ENCODE measurements at places on chromosomes 6 and 20.
A peak's percentile ranks its signal among the peaks of the same experiment; 100 is the strongest.

DNA sequence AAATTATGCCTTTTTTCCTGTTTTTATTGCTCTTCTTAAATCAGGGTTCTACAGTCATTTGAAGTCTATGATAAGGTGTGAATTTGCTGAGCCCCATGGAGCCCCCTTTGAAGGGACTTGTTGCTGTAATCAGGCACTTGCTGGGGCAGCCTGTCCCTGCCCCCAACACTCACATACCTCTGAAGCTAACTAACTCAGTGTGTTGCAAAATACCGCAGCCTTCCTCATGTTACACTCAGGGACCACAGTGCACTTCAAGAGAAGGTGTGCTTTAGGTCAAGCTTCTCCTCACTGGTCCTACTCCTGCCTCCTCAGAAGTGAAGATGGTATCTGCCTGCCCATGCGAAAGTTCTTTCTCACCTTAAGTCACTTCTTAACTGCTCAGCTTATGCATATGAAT lies 66.1 kb upstream of the GLP1R start:
- no peak for DNase-seq

- peak; percentile 43 for DNase-seq
Observed at GRCh38 chr6:20302702-20303251, 90.5 kb upstream of the MBOAT1 start.

- peak; percentile 61 for DNase-seq
Observed at GRCh38 chr6:112691289-112691688, 344.2 kb downstream of the RFPL4B start.

- no peak for DNase-seq
Observed at GRCh38 chr20:7693761-7694160, 246.5 kb downstream of the HAO1 start.

- DNase-seq = no peak
Observed at GRCh38 chr6:23875006-23875405, 251.0 kb upstream of the NRSN1 start.

- peak; percentile 34 for DNase-seq
Observed at GRCh38 chr20:10924644-10925201, 250.9 kb upstream of the JAG1 start.

DNA sequence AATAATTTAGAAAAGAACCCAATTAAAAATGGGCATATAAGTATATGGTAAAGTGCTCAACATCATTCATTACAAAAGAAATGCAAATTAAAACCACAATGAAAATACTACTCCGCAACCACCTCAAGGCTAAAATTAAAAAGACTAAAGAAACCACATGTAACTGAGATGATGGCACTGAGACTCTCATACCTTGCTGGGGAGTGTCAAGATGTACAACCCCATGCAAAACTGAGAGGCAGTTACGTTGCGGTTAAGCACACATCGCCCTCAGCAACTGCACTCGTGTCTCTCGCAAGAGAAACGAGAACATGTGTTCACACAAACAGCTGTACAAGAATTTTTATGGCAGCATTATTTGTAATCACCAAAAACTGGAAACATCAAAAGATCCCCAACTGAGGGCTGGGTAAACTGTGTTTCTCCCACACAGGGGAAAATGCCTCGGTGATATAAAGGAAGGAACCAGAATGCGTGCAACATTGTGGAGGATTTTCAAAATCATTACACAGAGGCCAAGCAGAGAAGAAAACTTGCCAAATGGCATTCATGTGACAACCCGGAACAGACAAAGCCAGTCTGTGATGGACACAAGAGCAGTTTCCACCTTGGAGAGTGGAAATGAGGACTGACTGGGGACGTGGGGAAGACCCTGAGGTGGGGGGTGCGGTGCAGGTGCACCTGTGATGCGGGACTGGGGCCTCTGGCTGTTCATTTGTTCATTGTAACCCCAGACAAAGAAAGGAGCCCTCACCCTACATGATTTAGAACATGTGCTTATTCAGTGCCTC lies 144.9 kb downstream of the WDR27 start:
- no peak for DNase-seq

DNA sequence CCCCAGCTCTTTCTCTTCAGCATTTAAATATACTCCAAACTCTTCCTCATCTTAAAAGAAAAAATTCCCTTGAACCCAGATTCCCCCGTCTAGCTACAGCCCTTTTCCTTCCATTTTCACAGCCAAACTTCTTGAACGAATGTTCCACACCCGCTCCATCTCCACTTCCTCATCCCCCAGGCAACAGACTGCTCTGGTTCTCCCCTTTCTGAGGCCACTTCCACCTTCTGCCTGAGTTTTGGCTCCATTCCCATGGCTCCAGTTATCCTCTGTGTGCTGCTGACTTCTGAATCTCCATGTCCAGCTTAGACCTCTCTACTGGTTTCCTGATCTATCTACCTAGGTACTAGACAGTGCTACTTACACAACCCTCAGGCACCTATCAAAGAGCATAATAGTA lies 106.4 kb downstream of the RALGAPA2 start:
- no peak for DNase-seq

DNA sequence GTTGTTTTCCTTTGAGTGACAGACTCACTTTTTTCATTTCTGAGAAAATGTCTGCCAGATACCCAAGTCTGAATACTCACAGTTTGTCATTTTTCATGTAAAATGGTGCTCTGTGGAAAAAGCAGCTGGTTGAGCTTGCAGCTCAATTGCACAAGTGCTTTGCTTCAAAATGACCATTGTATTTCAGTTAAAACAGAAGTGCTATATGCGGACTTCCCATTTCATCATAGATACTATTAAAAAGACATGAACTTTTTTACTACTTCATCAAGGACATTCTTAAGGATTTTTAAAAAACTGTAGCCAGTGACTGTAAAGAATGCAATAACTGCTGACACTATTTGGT lies 61.5 kb downstream of the KCNS1 start:
- no peak for DNase-seq

- DNase-seq = peak; percentile 64
Observed at GRCh38 chr20:32465092-32465900, 107.2 kb downstream of the ASXL1 start.

- no peak for DNase-seq
Observed at GRCh38 chr6:3291987-3292386, 33.2 kb downstream of the PSMG4 start.

DNA sequence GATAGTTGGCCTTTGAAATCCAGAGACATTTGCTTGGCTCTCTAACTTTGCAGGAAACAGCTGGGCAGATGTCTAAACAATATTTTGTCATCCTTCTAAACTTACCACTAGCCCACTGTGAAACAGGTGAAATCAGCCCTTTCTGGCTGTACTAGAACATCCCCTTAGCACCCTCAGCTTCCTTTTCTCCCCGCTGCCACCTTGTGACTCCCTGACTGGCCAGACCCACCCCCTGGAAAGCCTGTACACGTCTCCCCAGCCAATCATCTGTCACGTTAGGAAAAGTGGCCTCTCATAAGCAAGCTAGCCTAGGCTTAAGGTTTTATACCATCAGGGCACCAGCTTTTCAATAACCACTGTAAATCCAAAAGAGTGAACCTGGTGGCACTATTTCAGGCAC lies 88.6 kb upstream of the E2F3 start:
- no peak for DNase-seq

- DNase-seq = no peak
Observed at GRCh38 chr6:23705697-23706096, 420.3 kb upstream of the NRSN1 start.

DNA sequence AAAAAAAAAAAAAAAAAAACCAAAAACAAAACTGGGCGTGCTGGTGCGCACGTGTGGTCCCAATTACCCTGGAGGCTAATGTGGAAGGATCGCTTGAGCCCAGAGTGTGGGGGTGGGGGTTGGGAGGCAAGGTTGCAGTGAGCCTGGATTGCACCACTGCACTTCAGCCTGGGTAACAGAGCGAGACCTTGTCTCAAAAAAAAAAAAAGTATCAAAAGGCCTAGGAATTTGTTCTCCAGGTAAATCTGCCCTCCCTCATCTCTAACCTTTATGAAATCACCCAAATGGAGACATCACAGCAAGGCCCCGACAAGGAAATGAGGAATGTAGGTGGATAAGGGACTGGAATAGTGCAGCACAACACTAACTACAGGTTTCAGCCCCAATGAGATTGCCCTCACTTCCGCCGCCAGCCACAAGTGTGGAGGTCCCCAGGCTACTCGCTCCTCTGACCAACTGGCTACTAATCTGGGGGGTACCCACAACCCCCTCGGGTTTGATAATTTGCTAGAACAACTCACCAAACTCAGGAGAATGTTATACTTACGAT lies 36.8 kb upstream of the DDR1 start:
- no peak for DNase-seq

DNA sequence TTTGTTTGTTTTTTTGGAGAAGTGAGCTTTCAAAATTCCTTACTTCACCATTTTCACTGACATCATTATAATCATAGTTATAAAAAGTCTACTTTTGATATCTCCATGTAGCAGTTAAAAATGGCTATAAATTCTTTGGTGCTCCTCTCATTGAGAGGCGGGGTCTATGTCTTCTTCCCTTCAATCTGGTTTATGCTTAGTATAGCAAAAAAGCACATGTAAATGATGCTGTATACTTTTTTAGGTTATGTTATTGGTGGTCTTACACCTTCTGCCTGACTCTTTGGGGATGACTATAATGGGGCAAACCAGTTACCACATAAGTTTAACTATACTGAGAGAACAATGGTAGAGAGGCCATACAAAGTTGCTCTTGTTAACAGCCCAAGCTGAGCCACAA lies 289.6 kb downstream of the EPM2A start:
- no peak for DNase-seq

DNA sequence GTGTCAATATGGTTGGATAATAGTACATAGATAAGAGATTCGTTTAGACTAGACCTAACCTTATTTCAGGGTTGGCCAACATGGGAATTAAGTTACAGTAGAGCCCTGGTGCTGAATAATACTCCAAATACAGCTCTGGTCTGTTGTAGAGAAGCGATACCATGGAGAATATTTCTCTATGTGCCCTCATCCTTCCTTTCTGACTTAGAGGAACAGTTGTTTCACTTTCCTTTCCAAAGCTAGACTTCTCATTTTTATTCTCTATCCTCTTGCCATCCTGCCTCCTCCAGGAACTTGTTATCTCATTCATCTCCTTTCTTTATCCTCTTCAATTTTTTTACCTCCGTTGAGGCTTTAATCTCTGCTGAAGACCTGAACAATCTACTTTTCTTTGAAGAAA lies 68.9 kb downstream of the EDN1 start:
- no peak for DNase-seq

DNA sequence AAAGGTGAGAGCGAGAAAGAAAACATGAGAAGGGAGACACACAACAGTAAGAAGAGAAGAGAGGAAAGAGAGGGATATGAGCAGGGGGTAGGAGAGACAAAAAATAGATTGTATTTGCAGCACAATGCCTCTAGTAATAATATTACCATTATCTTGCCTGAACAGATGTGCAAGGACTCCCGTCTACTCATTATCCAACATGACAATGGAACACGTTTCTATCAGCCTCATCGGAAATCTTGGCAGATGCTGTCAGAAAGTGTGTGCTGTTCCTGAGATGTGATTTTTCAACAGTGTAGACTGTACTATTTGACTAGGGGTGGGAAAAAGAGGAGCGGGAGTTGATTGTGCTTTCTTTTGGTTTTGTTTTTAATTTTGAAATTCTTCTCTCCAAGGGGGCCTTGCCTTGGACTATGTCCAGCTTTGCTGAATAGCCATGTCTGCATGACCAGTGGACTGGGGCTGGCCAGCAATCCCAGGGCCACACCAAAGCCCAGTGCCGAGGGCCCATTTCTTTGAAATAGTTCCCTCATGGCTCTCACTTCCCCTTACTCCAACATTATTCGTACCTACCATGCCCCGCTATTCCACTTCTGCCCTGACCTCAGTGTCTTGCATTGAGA lies 11.3 kb upstream of the TRAM2 start:
- DNase-seq = no peak

DNA sequence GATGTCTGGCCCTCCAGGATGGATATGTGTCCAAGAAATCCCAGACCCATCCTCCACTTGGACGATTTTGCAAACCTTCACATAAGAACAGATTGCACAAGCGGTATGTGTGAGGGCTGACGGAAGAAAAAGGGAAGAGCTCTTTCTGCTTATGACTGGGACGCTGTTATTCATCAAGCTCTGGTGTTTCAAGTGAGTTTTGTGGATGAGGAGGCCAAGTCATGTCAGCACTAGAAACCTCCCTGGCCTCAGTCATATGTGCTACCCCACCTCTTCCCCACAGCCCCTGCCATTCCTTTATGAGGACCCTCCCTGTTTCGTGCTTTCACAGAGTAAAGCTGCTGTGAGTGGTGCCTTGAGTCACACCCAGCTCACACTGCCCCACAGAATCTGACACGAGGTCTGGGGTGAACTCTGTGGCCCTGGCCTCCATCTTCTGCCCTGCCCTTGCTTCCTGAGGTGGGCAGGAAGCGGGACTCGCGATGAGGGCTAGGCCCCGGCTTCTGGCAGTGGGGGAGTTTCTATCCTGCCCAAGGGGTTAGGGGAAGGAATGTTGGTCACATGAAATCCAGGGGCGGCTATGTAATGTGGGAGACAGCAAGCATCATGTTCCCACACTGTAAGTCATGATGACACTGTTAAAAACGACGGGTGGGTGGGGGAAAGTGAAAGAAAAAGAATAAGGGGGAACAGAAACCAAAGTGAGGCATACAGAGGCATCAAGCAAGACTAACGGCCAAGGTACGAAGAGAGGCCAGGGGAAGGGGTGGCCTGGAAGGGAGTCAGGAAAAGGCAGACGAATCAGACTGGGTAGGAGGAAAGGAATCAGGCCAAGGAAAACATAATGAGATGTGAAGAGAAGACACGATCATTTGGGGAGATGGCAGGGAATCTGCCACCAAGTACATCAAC lies 78.1 kb downstream of the PRDM1 start:
- no peak for DNase-seq

GRCh38 chr6:107819217-107819616 lies 4.9 kb downstream of the SCML4 start:
- no peak for DNase-seq

- peak; percentile 55 for DNase-seq
Observed at GRCh38 chr6:2764610-2765165, 505 bp upstream of the WRNIP1 start.

DNA sequence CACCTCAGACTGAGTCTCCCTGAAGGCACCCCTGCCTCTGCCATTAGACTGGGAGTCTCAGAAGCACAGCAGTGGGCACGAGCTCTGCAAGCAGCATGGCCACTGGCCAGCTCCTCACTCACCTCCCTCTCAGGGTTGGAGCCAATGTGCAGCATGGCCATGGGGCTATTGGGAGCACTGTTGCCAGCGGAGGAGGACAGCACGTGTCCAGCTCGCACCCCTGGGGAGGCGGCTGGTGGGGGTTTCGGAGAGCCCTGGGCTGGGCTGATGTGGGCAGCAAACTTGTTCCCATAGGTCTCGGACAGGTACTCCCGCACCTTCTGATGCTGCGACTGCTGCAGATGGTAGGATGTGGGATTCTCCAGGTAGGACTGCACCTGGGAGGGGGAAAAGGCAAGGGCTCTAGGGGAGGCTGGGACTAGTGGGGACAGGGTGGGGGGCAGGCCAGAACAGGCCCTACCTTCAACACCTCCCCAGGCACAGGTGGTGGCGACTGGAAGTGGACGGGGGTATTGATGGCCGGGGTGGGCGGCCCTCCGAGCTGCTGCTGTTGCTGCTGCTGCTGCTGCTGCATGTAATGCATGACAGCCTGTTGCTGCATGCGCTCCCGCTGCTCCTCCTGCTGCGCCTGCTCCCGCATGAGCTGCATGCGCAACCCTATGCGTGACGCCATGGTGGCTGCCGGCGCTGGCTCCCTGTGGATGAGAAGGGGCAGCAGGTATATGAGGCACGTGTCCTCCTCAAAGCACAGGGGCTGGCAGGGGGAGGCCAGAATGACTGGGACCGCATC lies 44.7 kb downstream of the TFEB start:
- DNase-seq = no peak

All from RCC 7860 (cell line).